ENCODE measurements at places on chromosomes 1 and 21.

DNA sequence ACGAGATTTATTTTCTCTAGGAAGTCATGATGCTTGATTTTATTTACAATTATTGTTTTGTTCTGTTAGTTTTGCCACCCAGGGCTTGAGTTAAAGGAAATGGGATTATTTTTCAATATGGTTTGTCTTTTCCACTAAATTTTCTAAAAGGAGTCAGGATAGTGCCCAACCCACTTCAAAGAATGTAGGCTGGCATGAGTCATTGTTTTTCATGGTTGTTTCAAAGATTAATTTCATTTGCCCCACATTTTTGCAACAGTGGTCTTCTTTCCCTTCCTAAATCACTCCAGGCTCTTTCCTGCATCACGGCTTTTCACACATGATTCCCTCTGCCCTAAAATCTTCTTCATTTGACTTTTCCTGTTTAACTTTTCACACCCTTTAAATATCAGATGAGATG lies 2.5 kb downstream of the SLAMF6 start:
- peak overlapping the region; percentile 72 for H3K27ac ChIP-seq
- no peak for DNase-seq
- H3K4me3 ChIP-seq, result no peak overlapping the region

DNA sequence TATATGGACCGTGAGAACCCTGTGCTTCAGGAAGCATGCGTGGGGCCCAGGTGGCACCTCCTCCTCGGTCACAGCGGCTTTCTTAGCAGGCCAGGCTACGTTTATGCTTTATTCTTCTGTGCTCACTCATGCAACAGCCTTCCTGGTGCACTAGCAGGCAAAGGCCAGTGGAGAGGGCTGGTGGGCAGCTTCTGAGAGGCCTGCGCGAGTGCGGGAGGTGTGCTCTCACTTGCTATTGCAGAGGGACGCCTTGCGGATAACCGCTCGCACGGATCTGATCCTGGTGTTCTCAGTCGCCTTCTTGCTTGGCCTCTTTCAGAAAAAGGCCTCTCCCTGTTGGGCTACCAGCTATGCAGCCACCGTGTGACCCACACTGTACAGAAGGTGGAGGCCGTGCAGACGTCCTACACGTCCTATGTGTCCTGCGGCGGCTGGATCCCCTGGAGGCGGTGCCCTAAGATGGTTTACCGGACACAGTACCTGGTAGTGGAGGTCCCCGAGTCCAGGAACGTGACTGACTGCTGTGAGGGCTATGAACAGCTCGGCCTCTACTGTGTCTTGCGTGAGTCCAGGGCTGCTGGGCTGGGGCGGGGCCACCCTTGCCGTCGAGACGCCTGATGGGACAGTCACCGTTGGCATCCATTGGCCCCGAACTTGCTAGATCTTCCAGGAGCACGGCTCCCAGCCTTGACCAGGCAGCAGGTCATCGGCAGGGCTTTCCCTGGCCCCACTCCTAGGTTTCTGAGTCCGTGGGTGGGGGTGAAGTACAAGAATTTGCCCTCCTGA lies 4.8 kb downstream of the UMODL1 start:
- no peak overlapping the region for H3K27ac ChIP-seq
- H3K4me3 ChIP-seq, result no peak overlapping the region
- DNase-seq, result no peak
- H3K36me3 ChIP-seq, result no peaks in the 10 kb centered on the region
- H3K4me1 ChIP-seq, result peaks cover 9% of the 10 kb centered on the region

DNA sequence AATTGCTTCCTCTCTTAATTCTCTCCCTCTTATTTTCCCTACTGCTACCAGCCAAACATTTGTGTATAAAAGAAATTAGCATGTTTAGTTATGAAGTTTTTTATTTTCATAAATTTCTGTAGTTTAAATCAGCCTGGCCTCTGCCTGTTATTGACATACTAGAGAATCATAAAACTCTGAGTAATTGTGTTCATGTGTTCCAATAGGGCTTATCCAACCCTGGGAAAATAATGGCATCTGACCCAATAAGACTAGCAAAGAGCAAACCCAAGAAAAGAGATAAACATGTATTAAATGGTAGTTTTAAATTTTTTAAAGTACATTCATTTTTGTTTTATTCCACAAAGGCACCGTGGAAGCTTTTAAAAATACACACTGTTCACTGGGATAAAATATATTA lies 404.3 kb downstream of the HLX start:
- H3K27me3 ChIP-seq, result no peaks in the 10 kb centered on the region
- no peak overlapping the region for H3K4me3 ChIP-seq
- H3K4me1 ChIP-seq, result peaks cover 3% of the 10 kb centered on the region
- no peak overlapping the region for H3K27ac ChIP-seq
- H3K36me3 ChIP-seq, result no peaks in the 10 kb centered on the region

GRCh38 chr1:31248276-31248675 lies 8.6 kb upstream of the NKAIN1 start:
- no peak for DNase-seq
- H3K36me3 ChIP-seq, result no peaks in the 10 kb centered on the region
- no peak overlapping the region for H3K27ac ChIP-seq
- H3K4me3 ChIP-seq, result no peak overlapping the region
- no peaks in the 10 kb centered on the region for H3K27me3 ChIP-seq
- H3K4me1 ChIP-seq, result no peaks in the 10 kb centered on the region

- H3K27ac ChIP-seq, result no peak overlapping the region
- H3K4me1 ChIP-seq, result no peaks in the 10 kb centered on the region
- no peak overlapping the region for H3K4me3 ChIP-seq
- no peaks in the 10 kb centered on the region for H3K36me3 ChIP-seq
Measured at GRCh38 chr1:214233856-214234634, 46.9 kb upstream of the SMYD2 start.

GRCh38 chr1:167645625-167646414 lies 15.8 kb downstream of the RCSD1 start:
- no peak for DNase-seq
- peaks cover 7% of the 10 kb centered on the region for H3K27me3 ChIP-seq
- no peak overlapping the region for H3K4me3 ChIP-seq
- H3K27ac ChIP-seq, result no peak overlapping the region

DNA sequence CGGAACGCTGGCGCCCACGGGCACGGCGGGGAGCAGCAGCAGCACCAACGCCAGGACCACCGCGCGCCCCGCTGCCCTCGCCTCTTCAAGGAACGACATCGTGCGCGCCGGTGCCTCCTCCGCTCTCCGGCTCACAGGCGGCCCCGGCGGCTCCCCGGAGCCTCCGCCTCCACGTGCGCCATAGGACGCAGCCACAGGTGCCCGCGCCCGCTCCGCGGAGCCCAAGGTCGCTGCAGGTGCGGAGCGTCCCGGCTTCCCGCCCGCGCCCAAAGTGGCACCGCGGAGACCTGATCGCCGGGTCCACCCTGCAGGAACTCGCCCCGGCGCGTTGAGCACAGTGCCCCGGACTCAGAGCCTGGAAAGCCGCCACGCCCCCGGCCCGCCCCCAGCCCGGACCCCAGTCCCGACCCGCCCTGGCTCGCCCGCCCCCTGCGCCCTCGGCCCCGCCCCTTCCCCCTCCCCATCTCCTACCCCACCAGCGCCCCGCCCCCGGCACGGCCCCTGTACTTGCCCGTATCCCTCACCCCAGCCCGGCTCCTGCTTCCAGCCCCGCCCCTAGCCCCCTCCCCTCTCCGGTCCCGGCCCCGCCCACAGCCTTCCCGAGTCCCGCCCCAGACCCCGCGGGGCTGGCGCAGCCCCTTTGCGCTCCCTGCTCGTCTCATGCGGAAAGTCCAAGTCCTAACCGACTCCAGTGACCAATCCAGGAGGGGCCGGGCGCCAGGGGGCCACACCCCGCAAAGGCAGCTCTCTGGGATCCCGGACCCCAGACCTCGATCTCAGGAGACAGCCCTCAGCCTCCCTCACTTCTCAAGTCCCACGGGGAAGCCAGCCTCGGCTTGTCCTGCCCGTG lies at the start of gene MEGF6:
TSS of gene MEGF6 (minus strand) at position 339 of the 850 bp plus-strand sequence. CDS start at position 99, 240 bp downstream.
- peak within 1 kb of the TSS; percentile 44 for H3K4me3 ChIP-seq
- peak; percentile 34 for DNase-seq
- peaks cover 28% of the 10 kb centered on the region for H3K4me1 ChIP-seq
- peaks cover 74% of the 10 kb centered on the region for H3K27me3 ChIP-seq

DNA sequence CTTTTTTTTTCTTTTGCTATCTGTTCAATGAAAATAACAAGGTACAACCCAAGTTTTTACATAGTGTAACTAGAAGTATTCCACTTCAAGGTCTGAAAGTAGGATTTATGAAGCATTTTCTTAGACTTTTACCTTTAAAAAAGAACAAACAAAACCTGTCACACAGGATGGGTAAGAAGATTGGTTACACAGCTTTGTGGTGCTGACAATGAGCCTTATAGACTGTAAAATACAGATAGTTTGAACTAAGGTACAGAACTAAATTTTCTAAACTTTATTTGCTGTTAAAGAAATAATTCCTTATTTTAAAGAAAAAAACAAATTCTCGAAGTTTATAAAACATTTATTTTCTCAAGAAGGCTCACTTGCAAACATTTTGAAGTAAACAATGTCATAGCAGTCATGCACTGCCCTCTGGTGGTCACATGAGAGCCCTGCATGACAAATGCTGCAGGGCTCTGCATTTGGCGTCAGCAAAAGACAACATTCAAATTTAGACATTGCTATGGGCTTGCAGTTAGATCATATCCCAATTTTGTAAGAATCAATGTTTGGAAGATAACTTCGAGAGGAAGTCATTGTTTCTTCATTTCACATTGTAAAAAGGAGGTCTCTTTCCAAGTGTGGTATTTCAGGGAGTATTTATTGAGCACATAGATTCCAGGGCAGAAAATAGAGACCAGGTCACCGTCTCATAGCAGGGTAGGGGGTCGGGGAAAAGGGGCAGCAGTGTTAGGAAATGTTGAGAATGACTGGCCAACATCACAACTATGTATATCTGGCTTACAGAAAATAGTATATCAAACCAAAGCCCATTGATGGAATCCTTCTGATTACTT lies 115.3 kb upstream of the FMN2 start:
- no peaks in the 10 kb centered on the region for H3K36me3 ChIP-seq
- H3K27me3 ChIP-seq, result no peaks in the 10 kb centered on the region
- no peak overlapping the region for H3K27ac ChIP-seq
- DNase-seq, result peak; percentile 54
- H3K4me3 ChIP-seq, result no peak overlapping the region

DNA sequence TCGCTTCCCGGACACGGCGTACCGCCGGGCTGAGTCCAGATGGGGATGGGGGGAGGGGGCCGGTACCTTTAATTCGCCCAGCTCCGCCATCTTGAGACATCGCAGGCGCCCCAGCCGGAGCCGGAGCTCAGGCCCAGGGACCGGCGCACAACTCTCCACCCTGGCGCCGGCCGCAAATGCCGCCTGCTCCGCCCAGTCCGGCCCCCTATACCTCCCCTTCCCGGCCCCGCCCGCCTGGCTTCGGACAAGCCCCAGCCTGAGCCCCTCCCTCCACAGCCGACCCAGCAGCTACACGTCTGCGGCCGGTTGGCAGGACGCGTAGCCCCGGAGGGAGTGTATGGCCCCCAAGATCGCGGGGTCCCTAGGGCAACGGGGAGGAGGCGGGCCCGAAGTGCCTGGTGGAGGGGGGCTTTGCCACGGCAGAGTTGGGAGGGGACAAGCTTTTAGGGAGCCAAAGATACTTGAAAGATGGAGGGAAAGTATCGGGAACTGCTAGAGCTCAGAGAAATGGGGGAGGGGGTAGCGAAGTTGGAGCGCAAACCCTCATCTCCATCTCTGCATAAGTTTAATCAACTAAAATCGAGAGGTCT lies at the start of gene PIAS3:
TSS of gene PIAS3 (minus strand) at position 181 of the 590 bp plus-strand sequence. CDS start at position 90, 91 bp downstream.
- H3K4me3 ChIP-seq, result peak within 1 kb of the TSS; percentile 94
- peaks cover 33% of the 10 kb centered on the region for H3K36me3 ChIP-seq
- peak; percentile 97 for DNase-seq
- H3K27me3 ChIP-seq, result no peaks in the 10 kb centered on the region
- H3K4me1 ChIP-seq, result peaks cover 11% of the 10 kb centered on the region

GRCh38 chr1:60547821-60548220 lies 474.3 kb upstream of the C1orf87 start:
- no peak overlapping the region for H3K4me3 ChIP-seq
- no peak overlapping the region for H3K27ac ChIP-seq
- no peaks in the 10 kb centered on the region for H3K36me3 ChIP-seq

DNA sequence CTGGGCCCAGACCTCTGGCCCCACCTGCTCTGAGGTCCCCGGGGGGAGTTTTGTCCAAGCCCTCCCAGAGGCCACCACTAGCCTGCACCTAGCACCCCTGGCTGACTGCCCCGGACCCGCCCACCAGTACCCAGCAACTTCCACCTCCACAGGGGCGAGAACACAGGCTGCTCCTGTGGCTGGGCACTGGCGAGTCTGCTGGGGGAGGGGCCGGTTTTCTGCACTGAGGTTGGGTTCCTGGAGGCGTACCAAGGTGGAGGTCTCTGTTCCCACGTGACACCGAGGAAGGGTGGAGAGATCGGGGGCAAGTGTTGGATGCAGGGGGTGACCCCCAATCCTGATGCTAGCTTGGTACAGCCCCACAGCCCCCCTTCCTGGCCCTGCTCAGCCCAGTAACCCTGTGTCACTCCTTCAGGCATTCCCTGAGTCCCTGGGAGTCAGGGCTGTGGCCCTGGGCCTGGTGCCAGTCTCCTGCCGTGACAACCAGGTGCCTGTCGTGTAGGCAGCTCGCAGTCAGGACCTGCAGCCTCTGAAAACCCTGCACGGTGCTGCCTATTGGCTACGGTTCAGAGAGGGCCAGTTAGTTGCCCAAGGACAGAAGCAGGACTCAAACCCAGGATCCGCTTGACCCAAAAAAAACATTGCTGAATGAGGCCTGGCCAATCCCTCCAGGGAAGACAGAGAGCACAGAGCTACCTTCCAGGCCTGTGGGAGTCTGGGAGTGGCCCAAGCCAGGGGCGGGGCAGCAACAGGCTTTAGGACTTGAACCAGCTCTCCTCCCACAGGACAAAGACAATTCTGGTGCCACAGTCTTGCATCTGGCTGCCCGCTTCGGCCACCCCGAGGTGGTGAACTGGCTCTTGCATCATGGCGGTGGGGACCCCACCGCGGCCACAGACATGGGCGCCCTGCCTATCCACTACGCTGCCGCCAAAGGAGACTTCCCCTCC lies 3.1 kb downstream of the ESPN start:
- H3K36me3 ChIP-seq, result peaks cover 3% of the 10 kb centered on the region
- H3K4me1 ChIP-seq, result peaks cover 37% of the 10 kb centered on the region
- H3K4me3 ChIP-seq, result no peak overlapping the region
- H3K27me3 ChIP-seq, result peaks cover 81% of the 10 kb centered on the region

DNA sequence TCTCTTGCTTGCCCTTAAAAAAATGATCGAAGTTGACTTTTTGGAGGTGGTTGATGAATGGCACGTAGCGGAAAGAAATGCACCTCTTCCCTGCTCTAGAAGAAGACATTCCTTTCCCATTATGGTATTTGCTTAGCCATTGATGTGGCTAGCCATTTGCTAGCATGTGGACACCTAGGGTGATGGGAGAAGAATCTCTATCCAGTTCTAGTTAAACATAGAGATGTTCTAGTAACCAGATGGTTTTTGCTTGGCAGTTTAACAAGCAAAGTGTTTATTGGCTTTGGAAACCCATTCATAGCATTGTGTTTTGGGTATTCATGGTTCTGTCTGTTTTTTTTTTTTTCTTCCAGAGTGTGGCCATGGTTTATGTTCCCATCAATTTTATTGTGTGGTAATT lies 78.9 kb downstream of the KCNJ6 start:
- no peak for DNase-seq
- H3K4me1 ChIP-seq, result peaks cover 1% of the 10 kb centered on the region
- peak overlapping the region; percentile 44 for H3K27ac ChIP-seq
- H3K27me3 ChIP-seq, result peaks cover 30% of the 10 kb centered on the region

Data from mesenchymal stem cell (in vitro differentiated cells and primary cell).